ENCODE measurements at places on chromosomes 4 and X. TPM values are rescaled to one million over a fixed set of nuclear protein-coding genes. Genes with fewer than 3 reads are reported as not detected.
A peak's percentile ranks its signal among the peaks of the same experiment; 100 is the strongest.

- DNase-seq = peak; percentile 48
These were observed 21.3 kb upstream of the SOX3 start for GRCh38 chrX:140526171-140526570.

GRCh38 chr4:165096776-165097175 is 15.9 kb downstream of the TMEM192 start:
- peak; percentile 8 for DNase-seq

- DNase-seq = no peak
These were observed 27.8 kb downstream of the SLC25A5 start for GRCh38 chrX:119495734-119496726.

The ARX gene
- not detected for total RNA-seq

The GAB3 gene
- 0.13 TPM for total RNA-seq

All from bronchial epithelial cell (primary cell).